ENCODE measurements at places on chromosomes 7 and 10.

GRCh38 chr7:150586785-150587152 is 19.6 kb downstream of the GIMAP4 start:
- DNase-seq, result no peak

DNA sequence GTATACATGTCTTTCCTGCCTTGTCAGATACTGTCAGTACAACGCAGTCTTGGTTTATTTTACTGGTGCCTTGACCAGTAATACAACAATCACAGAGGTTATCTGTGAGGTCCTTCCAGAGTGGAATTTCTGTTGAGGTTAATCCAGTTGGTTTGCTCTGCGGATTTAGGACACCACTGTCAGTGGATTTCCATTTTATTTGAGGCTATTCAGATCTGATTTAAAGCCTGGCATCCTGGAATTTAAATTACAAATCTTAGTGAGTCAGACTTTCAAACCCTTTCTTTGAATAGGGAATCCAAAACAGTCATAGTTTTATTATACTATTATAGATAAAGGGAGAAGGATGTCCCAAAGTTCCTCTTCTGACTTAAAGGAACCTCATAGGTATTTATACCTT is 40.5 kb downstream of the ANLN start:
- no peak for DNase-seq

DNA sequence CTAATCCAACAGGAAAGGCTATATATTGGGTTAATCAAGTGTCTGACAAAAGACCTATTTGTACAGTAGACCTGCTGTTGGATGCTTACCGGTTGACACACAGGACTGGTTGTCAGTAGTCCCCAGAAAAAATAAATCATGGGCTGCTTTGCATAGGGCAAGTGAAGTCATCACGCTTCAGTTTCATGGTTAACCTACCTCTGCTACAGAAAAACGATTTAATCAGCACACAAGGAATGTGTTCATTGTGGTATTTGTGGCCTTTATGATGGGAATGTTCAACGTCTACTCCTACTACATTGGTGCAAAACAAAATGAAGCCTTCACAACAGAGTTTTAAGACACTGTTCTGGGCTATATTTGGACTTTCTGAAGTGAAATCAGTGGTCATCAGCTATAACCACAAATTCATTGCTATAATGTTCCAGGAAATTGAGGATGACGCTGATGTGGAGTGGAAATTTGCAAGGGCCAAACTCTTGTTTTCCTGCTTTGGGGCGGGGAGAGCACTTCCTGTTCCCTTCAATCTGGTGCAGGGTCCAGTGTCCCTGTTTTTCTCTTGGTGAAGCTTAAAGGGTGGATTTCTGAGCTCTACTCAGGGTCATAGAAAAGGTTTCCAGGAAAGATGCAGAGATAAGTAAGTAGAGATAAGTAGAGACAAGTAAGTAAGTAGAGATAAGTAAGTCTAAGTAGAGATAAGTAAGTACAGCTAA is 39.3 kb upstream of the GGCT start:
- DNase-seq, result no peak

DNA sequence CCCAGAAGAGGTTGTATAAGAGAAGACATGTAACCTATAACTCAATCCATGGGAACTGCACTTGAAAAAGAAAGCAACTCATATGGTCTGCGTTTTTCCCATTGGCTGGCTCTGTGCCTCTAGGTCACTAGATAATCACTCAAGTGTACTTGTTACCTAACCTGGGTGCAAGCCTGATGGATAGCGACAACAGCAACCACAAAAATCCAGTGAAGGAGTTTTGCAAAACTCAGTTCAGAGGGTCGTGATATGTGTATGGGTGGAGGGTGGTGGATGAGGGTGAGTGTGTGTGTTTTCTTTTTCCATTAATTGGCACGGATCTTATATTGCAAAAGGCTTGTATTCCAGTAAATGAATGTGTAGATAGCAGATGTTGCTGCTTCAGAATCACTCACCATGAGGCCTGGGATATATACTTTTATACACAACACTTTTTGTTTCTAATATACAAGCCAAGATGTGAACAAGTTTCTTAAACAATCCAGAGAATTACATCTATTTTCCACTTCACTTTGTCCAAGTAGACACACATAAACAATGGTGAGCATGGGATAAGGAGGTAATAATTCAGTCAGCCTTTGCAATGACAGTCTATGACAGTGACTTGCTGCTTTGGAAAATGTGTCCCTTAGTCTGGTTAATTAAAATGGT is 286.9 kb upstream of the DKK1 start:
- no peak for DNase-seq

DNA sequence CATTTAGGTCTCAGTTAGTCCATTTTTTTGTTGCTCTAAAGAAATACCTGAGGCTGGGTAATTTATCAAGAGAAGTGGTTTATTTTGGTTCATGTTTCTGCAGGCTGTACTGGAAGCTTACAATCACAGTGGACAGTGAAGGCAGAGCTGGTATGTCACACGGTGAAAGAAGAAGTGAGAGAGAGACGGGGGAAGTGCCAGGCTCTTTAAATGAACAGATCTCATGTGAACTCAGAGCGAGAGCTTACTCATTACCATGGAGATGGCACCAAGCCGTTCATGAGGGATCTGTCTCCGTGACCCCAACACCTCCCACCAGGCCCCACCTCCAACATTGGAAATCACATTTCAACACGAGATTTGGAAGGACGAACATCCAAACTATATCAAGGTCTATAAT is 18.9 kb upstream of the PNLIPRP3 start:
- DNase-seq, result no peak

DNA sequence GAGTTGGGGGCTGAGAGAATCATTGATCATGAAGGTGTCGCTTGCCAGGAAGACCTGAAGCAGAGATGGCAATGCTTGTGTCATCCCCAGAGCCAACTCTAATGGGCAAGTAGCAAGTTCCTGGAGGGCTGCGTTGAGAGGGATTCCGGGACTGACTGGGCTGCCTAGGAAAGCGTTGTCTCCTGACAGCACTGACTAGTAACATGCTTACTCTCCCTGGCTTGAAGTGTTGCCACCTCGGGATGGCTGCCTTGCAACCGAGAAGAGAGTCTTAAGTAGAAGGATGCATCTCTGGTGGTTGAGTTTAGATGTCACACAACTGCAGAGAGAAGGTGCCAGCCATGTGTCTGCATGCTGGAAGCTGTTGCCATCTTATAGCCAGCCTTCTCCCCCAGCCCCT is 453.4 kb downstream of the PLXNA4 start:
- DNase-seq, result no peak

GRCh38 chr7:39199951-39200350 is 222.2 kb downstream of the POU6F2 start:
- no peak for DNase-seq

GRCh38 chr10:78914502-78915189 is 154.1 kb upstream of the ZMIZ1 start:
- no peak for DNase-seq

GRCh38 chr10:127102176-127102575 is 94.2 kb downstream of the INSYN2A start:
- DNase-seq, result no peak

DNA sequence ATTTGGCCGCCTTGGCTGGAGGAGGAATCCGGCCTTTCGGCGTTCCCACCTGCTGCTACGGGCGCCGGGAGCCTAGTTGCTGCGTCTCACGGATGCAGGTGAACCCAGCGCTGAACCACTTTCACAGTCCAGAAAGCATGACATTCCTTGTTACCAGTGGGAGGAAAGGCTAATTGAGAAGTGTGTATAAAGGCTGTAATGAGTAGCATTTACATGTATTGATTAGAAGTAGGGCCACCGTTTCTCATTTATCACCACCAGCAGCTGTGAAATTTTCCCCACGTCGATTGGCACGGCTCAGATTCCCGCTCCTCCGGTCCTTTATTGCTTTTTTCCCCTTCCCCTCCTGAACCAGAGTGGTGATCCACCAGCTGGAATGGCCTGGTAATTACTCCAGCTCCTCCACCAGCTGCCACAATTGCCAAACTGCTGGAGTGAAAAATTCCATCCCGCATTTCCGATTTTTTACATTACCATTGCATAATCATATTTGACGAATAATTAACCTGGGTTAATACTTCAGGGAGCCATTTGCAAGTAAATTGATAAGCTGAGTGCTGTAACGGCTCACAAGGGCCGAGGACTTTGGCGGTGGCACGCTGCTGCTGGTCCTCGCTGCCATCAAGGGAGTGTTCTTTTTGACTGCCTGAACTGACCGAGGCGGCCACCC is 153.3 kb downstream of the POU6F2 start:
- no peak for DNase-seq

DNA sequence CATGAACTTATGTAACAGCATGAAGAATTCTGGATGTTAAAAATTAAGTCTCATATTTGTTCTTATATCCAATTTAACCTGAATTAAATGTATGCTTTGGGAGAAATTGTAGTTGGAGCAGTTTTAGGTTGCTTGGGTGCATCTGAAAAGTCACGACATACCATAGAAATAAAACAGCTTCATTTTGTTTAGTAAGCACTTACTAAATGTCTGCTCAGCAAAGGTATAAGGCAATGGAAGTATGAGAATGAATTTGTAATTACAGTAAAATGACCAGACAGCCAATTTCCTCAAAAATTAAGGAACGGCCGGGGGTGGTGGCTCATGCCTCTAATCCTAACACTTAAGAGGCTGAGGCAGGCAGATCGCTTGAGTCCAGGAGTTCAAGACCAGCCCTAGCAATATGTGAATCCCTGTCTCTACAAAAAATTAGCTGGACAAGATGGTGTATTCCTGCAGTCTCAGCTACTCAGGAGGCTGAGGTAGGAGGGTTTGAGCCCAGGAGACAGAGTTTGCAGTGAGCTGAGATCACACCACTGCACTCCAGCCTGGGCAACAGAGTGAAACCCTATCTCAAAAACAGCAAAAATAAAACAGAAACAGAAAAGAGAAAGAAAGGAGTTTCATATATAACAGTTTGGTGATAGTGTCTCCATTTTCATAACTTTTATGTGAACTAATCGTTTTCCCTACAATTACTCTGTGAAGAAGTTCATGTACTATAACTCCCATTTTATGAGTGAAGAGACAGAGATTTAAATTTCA is 47.2 kb upstream of the KLF6 start:
- no peak for DNase-seq

- no peak for DNase-seq
These were observed 14.8 kb downstream of the TSPAN12 start for GRCh38 chr7:120843109-120843508.

DNA sequence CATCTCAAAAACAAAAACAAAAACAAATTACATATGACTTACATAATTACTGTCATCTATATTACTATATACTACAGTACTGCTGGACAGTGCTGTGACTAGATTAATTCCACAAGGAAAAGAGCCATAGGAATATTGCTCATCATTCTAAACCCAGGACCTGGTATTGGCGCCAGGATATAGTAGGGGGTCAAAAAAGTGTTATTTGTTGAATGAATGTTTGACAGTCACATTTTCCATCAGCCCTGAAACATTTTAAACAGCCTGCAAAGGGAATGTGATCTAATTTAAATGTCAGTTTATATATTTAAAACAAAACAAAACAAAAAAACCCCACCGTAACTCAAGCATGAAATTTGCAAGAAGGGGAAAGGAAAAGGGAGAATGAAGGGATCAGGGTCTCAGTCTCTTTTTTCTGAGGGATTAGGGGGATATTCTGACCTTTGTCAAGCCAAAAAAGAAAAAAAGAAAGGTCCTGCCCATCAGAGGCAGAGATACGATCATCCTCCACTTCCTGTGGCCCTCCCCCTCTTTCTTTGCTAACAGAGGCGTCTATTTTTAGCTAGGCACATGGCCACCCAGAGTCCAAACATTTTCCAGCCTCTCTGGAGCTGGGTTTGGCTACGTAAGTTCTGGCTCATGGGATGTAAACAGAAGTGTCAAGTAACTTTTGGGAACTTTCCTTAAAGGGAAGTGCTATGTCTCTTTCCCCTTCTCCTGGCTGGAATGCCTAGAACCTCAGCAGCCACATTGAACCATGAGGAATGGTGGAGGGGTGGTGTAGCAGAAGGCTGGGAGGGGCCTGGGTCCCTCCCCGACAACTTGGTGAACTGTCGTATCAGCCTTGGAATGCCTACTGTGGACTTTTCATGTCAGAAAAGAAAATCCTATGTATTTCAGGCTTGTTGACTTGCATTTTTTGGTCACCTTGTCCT is 44.6 kb upstream of the DLG5 start:
- no peak for DNase-seq

DNA sequence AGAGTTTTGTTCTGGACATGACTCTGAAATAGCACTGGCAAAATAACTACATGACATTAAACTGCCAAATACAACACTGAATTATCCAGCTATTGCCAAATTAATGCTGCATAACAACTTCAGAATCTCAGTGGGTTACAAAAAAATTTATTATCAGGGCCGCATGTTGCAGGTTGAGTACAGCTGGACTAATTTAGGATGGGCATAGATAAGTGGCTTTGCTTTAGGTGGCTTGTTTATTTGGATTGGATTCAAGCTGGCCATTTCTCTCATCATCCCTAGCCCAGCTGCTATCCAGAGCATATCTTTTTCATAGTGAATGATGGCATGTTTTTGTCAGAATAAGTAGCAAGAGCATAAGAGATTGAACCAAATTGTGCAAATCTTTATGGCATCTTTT is 1277.1 kb downstream of the REEP3 start:
- no peak for DNase-seq

DNA sequence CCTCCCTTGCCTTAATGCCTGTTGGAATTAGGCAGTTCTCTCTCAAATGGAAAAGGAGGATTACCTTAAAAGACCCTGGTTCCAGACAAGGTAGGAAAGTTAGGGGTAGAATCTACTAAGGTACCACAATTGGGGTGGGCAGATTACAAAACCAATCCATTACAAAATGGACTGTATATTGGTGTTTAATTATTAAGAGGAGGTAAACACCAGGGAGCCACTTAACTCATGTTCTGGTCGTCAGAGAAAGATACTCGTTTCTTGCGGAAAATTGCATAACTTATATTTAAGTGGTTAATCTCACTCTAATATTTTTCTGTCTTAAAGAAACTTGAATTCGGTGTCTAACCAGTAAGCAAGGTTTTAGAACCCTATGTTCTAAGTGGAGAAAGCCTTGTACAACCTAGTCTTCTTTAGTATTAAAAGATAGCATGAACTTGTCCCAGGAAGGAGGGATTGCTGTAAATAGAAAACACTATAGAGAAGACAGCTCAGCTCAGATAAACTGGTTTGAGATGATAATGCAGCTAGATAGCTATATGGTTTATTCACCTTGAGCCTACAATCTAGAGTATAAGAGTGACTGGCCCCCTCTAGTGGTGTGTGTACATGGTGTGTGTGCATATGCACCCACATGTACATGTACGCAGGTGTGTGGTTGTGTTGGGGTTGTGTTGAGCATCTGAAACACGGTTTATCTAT is 58.0 kb upstream of the STRIP2 start:
- DNase-seq, result peak; percentile 56

GRCh38 chr7:23003505-23004246 is 10.3 kb downstream of the HYCC1 start:
- no peak for DNase-seq

DNA sequence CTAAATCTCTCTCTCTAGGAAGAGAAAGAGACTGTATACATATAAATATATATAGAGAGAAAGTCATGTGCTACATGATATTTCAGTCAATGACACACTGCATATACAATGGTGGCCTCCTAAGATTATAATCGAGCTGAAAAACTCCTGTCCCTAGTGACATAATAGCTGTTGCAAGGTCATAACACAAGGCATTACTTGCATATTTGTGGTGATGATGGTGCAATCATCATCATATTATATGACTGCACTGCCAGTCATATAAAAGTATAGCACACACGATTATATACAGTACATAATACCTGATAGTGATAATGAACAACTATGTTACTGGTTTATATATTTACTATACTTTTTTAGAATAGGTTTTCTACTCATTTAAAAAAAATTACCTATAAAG is 316.7 kb downstream of the FGFR2 start:
- DNase-seq, result no peak

All from CD4-positive, alpha-beta T cell treated with Interleukin-4 for 4 hours (primary cell).